ENCODE measurements at places on chromosomes 2 and 18.

DNA sequence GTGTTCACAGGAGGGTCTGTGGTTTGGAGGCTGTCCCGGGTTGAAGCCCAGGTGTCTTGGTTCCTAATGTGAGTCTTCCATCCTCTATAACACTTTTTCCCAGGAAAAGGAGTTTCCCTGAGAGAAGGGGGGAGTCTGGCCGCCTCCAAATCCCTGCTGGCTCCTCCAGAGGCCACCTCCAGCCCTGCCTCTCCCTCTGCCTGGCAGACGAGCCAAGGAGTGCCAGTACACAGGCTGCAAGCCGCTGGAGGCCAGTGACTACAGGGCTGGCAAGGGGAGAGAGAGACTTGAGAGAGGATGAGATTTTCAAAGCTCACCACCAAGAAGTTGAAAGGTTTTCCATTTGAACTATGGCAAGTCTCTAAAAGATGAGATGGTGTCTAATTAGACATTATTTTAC is 154.2 kb upstream of the ID2 start:
- DNase-seq = no peak

GRCh38 chr2:121710470-121711170 is 26.1 kb downstream of the NIFK start:
- no peak for DNase-seq

DNA sequence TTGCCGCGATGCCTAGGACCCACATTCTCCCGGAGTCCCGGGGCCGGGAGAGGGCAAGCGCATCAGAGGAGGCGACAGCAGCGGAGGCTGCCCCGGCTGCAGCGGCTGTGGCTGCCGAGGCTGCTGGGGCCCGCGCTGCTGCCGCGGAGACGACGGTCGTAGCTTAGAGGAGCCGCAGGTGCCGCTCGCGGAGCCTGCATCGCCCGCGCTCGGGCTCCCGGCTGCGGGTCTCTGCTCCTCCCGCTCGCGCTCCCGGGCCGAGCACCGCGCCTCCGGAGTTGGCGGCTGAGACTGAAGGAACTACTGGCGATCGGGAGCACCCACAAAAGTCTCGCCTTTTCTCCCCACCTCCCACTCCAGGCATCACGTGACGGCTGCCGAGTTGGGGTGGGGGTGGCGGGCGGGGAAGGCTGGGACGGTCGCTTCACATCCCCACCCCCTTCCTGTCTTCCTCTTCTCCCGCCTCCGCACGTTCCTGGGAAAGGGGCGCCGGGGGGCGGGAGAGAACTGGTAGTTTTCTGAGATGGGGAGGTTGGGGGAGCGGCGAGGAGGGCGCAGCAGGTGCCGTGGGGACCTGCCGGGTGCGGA is at the start of gene LYPD1:
LYPD1 (minus strand) TSS at position 298 of the 588 bp plus-strand sequence; CDS start at position 25, 273 bp downstream.
- DNase-seq = no peak

DNA sequence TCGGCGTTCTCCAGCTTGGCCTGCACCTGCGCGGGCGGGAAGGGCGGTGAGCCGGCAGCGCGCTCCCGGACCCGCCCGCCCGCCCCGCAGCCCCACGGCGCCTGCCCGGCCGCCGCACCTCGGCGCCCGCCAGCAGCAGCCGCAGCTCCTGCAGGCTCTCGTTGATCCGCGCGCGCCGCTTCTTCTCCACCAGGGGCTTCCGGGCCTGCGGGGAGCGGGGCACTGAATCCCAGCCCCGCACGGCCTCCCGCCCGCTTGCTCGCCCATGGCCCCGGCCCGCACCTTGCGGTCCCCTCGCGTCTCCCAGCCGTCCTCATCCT is 335 bp downstream of the HES6 start:
- no peak for DNase-seq

DNA sequence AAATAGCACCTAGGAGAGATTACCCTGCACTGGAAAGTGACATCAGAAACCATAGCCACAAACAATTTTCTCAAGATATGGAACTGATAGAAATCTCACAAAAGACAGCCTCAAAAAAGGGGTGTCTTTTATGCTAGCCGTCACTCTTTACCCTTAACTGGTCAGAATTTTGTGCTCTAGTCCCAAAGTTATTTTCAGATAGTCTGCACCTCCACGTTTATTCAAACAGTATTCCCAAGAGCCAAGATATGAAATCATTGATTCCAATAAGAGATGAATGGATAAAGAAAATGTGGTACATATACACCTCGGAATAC is 23.5 kb upstream of the PMAIP1 start:
- DNase-seq = no peak

DNA sequence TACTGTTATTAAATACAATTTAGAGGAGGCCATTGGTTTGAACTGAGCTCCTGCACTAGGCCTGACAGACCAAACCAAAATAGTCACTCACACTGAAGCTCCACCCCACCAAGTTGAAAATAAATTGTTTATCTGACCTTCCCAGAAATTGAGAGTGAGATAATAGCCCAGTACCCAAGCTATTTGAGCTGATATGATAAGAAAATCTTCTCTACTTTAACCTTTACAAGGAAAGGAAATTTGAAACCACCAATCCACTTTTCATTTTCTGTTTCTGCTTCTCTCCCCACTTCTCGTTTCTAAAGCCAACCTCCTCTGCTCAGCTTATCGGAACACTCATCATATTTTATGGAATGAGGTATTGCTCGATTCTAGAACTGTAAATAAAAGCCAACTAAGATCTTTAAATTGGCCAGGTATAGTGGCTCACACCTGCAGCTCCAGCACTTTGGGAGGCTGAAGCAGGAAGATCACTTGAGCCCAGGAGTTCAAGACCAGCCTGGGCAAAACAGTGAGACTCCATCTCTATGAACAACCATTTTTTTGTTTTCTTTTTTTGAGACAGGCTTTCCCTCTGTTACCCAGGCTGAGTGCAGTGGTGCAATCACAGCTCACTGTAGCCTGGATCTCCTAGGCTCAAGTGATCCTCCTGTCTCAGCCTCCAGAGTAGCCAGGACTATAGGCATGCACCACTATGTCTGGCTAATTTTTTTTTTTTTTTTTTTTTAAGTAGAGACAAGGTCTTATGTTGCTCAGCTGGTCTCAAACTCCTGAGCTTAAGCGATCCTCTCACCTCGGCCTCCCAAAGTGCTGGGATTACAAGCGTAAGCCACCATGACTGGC is 13.3 kb upstream of the GALM start:
- DNase-seq = no peak

- DNase-seq = no peak
These were observed 15.2 kb upstream of the REV1 start for GRCh38 chr2:99504844-99505584.

DNA sequence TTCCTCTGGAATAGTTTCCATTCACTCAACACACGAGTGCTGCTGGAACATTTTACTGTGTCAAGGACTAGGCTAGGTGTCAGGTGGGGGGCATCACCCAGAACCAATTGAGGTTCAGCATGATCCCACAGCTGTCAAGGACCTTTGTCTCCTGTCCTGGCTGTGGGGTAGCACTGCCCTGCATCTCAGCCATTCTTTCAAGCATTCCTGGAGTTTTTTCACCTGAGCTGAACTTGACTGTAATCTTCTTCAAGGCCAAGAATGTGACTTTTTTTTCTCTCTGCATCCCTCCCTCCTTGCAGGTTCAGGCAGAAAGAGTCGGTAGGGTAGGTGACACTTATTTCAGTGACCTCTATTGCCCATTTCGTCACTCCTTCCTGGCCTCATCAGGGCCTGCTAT is 3.5 kb downstream of the MAPK4 start:
- DNase-seq = no peak

- no peak for DNase-seq
These were observed 21.3 kb downstream of the ITGA6 start for GRCh38 chr2:172448544-172449267.

DNA sequence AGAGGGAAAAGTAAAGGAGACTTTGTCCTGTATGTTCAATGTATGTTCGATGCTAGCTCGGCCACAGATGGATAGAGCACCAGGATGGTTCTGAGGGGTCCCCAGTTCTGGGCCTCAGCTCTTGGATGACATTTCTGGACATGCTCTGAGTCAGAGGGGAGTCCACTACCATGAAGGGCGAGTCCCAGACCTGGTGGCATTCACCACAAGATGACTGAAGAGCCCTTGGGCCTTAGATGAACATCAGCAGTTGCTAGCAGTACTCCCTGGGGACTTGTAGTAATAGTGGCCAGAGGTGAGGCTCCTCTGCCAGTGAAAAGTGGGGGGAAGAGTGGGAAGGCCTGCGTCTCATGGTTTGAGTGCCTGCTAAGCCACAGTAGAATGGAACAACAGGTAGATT is 109.5 kb downstream of the GRB14 start:
- no peak for DNase-seq

DNA sequence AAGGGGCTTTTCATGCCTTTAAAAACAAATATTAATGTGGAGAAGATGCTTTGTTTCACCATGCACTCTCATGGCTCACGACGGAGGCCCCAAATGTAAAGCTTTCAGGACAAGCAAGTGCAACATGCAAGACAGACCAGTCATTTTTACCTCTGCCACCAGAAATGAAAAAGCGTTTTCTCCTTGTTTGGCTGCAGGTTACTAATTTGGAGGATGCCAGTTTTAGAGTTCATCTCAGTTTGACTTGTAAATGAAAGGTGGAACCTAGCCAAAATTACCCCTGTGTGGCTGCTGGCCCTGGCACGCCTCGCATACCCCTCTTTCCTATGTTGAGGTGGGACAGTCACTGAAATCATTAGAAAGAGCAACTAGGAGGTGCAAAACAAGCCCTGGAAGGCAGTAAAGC is 138.6 kb downstream of the BCL2 start:
- no peak for DNase-seq

- DNase-seq = peak; percentile 57
These were observed 96.7 kb downstream of the GAREM1 start for GRCh38 chr18:32373995-32374394.

Measured in right renal pelvis (tissue), 4 donors.